ENCODE measurements at places on chromosomes 13 and 19.

GRCh38 chr13:29733147-29733611 lies 117.2 kb downstream of the UBL3 start:
- DNase-seq, result no peak

GRCh38 chr13:107438251-107438650 lies 777.1 kb downstream of the LIG4 start:
- no peak for DNase-seq

GRCh38 chr13:42378383-42378780 lies 106.4 kb downstream of the AKAP11 start:
- no peak for DNase-seq

DNA sequence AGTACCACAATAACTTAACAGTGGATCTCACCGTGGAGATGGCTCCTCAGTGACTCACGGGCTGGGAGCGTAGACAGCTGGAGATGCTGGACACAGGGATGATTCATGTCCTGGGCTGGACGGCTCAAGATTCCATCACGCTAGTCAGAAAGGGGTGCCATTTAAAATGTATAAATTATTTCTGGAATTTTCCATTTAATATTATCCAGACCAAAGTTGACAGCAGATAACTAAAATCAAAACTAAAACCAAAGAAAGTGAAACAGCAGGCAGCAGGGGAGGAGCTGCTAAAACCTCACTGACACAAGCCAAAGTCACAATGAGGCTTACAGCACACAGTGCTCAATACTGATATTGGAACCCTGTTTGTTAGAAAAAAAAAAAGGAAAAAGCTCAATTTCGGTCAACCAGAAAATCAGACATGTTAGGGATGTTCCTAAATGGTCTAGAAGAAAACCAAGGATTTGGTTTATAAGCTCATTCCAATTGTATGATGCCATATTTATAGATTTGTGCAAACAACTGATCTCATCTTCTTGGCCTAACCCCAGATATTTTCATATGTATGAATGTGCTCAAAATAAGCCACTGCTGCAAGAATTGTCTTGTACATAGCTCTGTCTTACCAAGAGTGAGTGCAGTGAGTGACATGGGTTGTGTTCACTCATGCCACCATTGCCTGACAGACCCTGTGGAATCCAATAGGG lies 111.8 kb downstream of the SACS start:
- no peak for DNase-seq

GRCh38 chr13:31267126-31267784 lies 67.5 kb downstream of the B3GLCT start:
- DNase-seq, result no peak

- DNase-seq, result no peak
Measured at GRCh38 chr19:38496603-38497487, 63.4 kb downstream of the RYR1 start.

GRCh38 chr19:18453269-18454024 lies 15.5 kb upstream of the ISYNA1 start:
- peak; percentile 85 for DNase-seq

- DNase-seq, result peak; percentile 39
Measured at GRCh38 chr13:20514866-20515265, 10.8 kb downstream of the CRYL1 start.
